ENCODE measurements at places on chromosomes 3 and 15.

DNA sequence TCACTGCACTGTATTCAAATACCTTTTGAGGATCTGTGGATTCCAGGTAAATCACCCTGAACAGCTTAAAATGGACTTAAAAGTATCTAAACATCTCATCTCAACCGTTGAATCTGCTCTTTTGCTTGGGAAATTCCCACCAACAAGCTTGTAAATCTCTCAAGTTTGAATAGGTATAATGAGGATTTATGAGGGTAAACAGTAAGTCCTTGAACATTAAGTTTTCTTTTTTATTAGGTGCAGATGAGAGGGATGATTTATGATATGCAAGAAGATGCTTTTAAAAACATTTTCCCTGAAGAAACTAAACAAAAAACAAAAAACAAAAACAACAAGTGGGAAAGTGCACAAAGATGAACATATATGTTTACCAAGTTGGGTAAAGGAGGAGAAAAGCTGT lies 290.6 kb downstream of the ROBO1 start:
- no peak for DNase-seq

DNA sequence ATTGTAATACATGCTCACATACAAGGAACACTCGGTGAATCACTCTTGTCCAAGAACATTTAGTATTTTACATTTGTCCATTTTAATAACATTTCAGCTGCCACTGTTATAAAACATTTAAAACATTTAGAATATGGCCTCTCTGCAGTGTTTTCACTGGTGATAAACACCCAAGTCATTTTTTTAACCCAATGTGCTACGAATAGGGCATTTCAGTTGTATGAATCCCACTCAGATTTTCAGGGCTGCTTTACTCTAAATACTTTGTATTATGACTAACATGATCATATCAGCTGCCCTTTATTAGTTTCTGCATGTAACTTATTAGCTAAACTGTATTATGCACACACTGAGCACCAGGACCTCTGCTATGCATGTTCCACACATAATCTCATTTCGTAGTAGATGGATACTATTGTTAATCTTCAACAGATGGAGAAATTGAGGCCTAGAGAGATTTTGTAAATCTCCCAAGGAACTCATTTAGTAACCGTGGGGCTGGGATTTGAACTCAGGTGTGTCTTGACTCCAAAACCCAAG lies 148.6 kb upstream of the CDIN1 start:
- DNase-seq: no peak

GRCh38 chr3:193826159-193826795 lies 233.3 kb downstream of the OPA1 start:
- no peak for DNase-seq

GRCh38 chr15:41879321-41879845 lies 14.5 kb downstream of the SPTBN5 start:
- DNase-seq: no peak

DNA sequence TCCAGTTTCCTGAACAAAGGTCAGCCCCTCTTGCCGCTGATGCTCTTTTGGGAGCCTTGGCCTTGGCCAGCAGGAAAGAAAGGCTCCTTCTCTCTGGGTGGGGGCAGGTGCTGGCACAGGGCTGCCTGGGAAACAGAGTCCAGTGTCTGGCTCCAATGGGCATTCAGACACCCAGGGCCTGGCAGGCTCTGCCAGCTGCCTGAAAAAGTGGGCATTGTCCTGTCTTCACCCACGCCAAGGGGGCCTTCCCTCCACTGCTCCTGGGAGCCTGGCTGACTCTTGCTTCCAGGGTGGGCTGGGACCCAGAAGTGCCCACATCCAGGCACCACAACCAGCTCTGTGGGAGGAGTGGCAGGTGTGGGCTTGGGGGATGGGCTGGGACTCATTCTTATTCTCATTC lies 62.7 kb downstream of the RHCG start:
- no peak for DNase-seq

DNA sequence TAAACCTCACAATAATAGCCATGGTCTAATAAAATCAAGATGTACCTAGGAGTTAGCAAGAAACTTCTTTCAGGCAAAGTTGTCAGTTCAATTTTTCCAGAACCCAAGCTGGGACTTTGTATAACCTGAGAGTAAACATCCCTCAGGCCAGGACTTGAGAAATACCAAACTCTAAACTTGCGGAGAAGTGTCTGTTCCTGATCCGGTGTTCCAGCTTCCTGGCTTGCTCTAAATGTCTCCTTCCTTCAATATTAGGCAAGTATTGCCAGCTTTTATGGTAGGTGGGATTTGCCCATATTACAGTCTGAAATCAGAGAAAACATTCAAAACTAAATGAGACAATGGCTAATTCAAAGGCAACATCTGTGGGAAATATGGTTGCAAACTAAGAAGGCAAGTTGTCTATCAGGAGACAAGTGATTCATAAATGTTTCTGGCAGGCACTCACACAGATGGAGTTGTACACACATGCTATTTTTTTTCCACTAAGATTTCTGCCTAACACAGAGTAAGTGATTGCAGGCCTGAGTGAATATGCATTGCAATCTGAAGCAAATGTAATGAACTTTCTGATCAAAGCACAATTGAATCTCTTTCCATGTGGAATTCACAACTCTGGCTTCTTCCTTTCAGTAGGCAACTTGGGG lies 88.3 kb upstream of the COL8A1 start:
- DNase-seq: no peak

DNA sequence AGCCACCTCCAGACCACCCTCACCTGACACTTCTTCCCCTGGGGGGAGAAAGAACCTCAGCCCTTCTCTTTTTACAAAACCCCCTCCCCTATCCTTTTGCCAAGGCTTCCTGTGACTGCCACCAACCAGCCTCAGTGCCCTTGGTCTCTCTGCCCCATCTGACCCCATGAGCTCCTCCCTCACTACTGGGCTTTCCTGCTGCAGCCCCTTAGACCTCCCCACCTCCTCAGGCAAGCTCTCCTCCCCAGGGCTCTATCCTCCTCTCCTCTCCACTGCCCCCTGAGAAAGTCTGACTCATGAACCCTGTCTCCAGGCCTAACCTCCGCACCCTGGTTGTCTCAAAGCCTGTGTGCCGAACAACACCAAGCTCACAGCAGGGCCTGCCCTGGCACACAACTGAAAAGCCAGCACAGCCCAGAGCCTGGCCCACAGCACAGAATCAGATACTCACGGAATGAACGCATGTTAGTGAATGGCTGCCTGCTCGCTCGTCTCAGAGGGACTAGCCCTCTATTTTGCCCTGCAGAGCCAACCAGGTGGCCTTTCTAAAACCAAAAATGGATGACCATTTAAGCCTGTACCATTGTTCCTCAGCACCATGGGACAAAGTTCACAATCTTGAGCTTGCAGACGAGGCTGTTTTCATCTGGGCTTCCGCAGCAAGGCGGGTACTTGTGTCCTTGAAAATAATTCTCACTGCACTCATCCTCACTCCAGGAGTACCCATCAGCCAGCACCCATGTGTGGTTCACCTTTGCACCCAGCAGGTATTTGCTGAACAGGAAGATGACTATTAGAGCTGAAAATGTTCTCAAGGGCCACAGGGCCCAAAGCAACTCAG lies 1.7 kb downstream of the CHDH start:
- DNase-seq: no peak
